ENCODE measurements at places on chromosomes 2 and 18.

DNA sequence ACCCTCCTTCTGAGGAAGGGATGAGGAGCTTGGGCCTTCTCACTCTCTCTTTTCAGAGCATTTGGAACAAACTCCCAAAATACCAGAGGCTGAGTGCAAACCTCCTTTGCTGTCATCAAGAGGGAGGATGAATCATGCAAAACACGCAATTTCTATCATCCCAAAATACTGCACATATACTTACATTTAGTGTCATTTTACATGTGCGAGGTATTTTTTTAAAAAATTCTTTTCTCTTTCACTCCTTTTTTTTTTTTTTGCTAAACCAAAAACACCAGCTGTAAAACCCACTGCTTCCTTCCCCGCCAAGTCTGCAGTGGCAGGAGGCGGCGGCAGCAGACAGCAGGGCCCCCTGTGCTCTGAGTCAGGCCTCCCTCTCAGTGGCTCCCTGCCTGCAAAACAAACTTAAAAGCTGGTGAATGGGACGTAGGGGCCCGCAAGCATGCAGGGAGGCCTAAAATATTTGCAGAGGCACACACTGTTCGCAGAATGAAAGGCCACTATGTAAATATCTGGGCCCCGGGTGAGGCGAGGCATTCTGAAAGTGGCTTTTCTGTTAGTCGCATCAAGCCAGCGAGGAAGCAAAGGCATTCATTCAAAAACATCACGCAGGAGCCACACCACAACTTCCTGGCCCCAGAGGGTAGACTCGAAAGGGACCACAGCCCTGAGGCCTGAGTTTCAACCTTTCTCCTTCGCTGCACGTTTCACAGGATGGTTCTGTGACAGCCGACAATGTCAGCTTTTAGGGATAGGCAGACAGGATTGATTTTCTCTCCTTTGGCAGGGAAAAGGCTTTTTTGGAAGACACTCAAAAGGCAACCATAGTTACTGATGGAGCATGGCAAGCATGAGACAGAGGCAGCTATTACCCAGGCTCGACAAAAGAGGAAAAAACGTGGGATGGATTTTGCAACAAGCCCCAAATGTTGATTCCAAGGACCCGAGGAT is 73.4 kb downstream of the ACTR2 start:
- no peak for DNase-seq

- DNase-seq, result no peak
These were observed 25.1 kb upstream of the SP3 start for GRCh38 chr2:173990245-173990644.

GRCh38 chr2:53234548-53234903 is 533.1 kb upstream of the CHAC2 start:
- DNase-seq, result no peak

DNA sequence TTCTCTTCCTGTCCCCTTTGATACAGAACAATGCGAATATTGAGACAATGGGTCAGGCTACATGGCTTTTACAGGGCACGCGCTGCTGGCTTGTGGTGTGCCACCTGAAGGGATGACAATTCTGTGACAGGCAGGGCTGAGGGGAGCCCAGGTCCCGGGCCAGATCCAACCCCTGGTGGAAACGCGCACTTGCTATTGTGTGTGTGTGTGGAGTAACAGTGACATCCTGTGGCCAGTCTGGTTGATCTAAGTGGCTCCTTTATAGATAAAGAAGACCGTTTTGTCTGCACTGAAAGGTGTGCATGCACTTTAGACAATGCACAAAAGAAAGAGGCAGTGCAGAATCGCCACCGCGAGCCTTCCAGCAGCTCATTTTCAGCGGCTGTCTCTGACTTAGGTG is 273.6 kb downstream of the HRH4 start:
- no peak for DNase-seq

GRCh38 chr18:78363556-78364387 is 615.8 kb upstream of the SALL3 start:
- no peak for DNase-seq

DNA sequence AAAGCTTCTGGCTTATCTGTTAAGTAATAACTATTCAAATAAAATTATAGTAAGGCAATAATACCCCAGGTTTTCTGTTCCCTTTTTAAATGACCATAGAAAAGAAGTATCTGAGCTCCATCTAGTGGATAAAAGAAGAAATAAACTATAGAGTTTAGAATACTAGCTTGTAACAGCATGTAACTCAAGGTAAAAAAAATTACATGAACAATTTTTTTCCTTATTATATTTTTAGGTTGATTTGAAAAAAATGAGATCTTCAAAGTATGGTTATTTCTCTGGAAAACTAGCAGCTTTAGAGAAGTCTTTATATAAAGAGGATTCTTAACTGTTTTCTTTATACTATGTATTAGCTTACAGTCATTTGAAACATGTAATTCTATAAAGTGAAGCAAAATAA is 58.1 kb downstream of the NCKAP1 start:
- no peak for DNase-seq

GRCh38 chr2:24163186-24163585 is 11.7 kb upstream of the FAM228A start:
- DNase-seq, result no peak

DNA sequence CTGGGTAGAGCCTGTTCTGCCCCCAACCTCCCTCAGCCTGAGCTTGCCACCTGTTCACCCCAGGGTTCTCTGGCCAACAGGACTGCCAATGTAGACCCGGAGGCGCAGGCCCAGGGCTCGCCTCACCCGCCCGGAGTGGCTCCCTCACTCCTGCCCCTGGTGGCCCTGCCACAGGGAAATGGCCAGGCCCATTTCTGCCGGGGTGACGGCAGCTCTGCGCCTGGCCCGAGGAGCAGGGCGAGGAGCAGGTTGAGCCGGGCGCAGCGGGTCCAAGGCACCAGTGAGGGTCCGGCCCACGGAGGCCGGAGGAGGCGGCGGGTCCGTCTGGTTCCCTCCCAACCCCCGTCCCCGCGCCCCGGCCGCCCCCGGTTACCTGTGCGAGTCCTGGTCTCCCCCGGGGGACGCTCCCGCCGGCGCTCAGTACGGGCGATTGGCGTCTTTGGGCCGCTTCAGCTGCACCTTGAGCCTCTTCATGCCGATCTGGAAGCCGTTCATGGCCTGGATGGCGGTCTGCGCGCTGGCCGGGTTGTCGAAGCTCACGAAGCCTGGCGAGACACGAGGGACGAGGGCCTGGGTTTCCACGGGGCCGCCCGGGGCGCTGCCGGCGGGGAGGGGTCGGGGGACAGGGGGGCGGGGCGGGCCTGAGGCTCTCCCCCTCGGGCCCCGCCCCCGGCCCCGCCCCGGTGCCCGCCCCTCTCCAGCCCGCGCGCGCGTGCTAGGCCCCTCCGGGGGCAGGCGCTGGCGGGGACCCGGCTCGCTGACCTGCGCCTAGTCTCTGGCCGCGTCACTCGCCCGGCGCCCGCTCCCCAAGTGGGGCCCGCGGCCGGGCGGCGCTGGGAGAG is 312.0 kb downstream of the CELF4 start:
- DNase-seq, result no peak

DNA sequence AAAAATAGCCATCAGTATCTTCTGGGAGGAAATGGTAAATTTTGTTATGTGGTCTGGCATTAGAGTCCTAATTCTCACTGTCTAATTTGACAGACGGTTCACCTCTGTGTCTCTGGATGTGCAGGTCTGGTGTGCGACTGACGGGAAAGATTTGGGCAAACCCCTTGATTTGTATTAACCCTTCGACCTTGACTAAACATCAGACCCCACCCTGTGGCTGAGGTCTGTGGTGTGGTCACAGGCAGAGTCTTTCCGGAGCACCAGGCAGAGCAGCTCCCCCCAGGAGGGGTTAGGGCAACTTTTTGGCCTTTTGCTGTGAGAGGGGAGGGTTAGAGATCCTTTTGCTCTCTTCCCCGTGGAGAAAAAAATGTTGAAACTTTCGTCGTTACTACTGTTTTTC is 6.4 kb downstream of the TWIST2 start:
- DNase-seq, result no peak

GRCh38 chr2:141591787-141592186 is 539.0 kb downstream of the LRP1B start:
- no peak for DNase-seq

DNA sequence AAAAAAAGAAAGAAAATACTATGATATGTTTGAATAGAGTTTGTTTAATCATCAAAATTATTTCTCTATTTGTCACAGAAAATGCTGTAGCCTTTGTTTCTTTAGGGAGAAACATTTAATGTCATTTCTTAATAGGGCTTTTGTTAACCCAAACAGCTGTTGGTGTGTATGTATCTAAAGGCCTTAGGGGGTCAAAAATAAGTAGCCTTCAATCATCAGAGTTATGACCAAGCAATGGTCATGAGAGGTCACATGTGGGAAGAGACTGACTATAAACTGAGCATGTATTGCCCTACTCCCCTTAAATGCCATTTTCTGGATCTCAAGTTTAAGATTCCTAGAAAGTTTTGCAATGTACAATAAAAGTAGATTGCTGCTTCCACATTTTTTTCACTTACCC is 22.7 kb downstream of the HNMT start:
- no peak for DNase-seq

GRCh38 chr2:48065096-48065495 is 158.8 kb upstream of the FBXO11 start:
- no peak for DNase-seq

DNA sequence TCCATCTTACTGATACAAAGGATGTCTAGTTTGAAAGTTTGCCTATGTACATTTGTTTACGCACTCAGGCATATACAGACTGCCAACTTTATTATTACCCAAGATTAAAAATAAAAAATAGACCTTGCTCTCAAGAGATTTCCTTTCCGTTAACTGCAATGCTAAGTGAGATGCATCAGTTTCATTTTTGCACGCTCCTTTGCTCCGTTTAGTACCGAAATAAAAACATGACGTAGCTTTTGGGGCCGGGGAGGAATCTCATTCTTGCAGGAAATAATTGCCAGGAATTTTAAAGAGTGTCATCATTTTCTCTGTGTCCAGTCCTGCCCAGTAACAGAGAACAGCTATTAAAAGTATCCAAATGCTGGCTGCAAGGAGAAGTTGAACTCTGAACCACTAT is 169.5 kb downstream of the SLC8A1 start:
- no peak for DNase-seq

DNA sequence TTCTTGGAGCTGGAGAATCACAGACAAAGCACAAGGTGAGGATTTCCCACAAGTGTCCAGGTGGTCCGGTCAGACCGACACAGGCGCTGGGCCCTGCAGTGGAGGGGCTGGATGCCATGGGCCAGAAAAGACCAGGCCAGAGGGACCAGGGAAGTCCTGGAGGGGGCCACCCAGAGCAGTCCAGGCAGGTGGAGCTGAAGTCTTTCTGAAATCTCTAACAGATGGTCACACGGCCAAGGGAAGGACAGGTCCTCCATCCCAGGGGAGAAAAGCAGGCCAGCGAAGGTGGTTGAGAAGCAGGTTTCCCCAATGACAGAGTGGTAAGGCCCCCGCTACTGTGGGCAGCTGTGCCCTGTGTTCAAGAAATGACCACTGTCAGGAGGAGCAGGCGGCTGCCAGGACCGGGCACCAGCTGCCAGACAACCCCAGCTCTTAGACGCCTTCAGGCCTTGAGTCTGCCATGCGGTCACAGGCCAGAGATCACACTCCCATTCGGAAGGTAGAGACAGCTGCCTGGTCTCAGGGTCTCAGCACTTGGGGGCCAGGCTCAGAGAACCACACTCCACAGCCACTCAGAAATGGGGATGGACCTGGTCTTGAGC is 25.9 kb downstream of the HS1BP3 start:
- DNase-seq, result no peak

GRCh38 chr18:28108254-28108653 is 68.7 kb downstream of the CDH2 start:
- DNase-seq, result no peak

- no peak for DNase-seq
These were observed 205.7 kb downstream of the BCL11A start for GRCh38 chr2:60347781-60348180.

- no peak for DNase-seq
These were observed 30.7 kb upstream of the FRZB start for GRCh38 chr2:182897137-182897536.

DNA sequence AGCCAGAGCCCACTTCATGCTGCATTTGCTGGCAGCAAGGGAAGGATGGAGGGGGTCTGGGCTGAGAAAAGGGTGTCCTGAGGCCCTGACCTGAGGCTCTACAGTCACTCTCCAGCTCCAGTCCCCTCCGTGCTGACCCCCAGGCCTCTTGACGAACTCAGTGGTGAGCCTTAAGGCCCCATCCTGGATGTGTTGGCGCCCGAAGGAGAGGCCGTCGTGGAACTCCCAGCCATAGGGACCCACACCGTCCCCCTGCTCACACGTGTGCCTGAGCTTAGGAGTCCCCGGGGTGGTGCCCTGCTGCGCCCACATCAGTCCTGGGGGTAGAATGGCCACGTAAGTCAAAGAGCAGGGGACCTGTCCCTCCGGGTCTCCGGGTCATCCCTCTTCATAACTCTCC is 776 bp downstream of the MOGS start:
- no peak for DNase-seq

- DNase-seq, result no peak
These were observed 20.0 kb downstream of the AQP12A start for GRCh38 chr2:240711701-240712100.

GRCh38 chr18:37985126-37985525 is 419.5 kb upstream of the CELF4 start:
- no peak for DNase-seq

GRCh38 chr2:149908726-149909683 is 321.4 kb upstream of the MMADHC start:
- DNase-seq, result no peak

GRCh38 chr18:58337686-58338085 is 291.2 kb downstream of the ALPK2 start:
- DNase-seq, result no peak

DNA sequence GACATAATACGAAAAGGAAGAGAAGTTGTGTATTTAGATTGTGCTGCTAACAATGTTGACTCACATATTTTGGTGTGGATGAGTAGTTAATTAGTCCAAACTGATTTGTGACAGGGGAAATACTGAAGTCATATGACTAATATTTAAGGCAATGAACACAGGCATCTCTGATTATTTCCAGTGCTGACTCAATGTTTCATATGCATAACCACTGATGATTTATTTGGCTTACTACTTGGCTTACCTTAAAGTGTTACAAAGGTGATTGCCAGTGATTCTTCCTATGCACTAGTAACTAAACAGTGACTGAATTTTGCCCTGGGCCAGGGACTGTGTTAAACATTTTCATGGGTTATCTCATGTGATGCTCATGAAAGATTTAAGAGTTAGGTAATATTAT is 722.6 kb downstream of the METTL4 start:
- DNase-seq, result no peak

DNA sequence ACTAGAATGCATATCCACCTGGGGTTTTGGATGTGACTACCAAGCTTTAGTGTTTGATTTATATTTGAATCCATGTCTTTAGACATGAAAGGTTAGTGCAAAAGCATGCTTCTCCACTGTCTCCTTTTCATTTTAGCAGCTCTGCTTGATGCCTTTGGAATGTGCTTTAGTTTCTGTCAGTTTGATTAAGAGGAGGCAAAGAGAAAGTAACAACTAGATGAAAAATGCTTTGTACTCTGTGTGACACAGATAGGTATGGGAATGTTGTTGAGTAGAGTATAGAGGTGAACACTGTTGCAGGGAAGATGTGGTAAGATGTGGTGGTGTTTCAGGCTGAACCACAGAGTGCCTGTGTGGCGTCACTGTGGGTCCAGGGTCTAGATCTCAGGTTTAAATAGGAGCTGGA is 19.8 kb downstream of the PIK3C3 start:
- no peak for DNase-seq
